ENCODE measurements at places on chromosomes 2 and 18.

DNA sequence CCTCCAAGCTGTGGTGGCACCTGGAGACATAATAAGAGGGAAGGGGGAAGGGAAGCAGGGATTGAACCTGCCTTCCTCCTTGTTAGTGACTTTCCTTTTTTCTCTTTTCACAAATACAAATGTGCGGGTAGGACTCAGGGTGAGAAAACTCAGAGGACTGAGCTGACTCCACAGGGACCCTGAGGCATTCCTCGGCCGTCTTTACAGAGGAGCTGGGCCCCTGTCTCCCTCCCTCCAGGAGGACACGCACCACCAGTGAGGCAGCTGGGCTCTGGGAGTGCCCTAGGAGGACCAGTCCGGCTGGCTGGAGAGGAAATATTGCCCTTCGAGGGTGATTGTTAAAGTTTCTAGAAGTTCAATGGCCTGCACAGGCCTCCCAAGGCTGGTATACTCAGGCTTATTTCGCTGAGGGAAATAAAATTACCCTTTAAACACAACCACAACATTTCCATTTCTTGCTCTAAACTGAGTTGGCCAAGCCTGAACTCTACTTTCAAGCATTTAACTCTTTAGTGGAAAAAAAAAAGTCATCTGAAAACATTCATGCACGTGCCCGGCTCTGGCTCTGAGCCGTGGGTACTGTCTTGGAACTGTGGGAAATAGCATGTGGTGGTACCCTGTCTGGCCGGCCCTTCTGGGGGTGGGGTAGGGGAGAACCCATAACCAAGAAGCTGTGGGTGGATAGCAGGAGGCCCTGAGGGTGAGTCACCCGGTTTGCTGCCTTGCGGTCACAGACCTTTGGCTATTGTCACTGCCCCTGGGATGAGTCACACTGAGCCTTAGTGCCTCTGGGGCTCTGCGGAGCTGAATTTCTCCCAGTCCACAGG is 116.0 kb downstream of the COPS8 start:
- DNase-seq = peak; percentile 87

DNA sequence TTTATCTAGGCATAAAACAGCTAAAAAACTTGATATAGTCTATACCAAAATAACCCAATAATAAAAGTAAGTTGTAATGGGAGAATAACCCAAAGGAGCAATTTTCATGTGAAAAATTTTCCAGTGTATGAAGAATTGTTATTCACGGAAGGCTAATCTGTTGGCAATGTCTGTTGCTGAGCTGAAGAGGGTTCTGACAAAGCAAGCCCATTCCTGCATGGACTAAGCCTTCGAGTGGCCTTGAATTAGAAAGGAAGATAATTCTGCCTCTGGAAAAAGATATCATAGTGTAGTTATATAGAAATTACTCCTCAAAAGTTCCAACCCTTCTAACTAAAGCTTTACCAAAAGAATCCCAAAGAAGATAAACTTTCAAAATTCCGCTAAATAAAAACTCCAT is 101.5 kb downstream of the MAP2 start:
- DNase-seq = no peak

- no peak for DNase-seq
Measured at GRCh38 chr2:64470071-64470470, 16.1 kb downstream of the LGALSL start.

GRCh38 chr2:215693193-215693998 is 257.5 kb upstream of the FN1 start:
- DNase-seq = peak; percentile 95

DNA sequence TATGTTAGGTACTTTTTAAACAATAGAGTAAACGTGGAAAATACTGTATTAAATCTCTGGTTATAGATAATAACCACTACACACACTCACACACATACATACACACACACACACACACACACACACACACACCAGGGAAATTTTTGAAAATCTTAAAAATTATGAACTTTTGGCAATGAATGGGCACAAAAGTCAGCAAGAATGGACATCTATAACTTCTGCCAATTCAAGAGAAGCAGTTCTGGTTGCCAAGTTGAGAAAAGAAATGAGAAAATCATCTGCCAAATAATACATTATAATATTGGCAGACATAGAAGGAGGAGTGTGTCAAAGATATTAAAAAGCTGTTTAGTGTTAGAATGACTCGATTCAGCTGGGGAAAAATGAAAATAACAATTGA is 42.9 kb upstream of the TMEM178A start:
- no peak for DNase-seq

DNA sequence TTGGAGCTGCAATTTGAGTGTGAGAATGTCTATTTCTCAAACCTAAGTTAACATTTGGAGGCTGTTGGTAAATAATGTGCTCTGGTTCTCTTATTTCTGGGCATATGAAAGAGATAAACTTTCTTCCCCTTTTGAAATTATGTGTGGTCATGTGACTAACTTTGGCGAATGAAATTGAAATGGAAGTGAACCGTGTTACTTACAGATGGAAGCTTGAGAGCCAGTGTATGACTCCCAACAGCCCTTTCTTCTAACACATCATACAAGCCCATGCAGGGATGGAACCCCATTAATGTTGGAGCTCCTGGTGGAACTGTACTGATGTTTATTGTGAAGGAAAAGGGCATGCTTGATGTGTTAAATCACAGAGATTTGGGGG is 725.8 kb downstream of the TSN start:
- DNase-seq = no peak

GRCh38 chr2:198757069-198757468 is 700.7 kb downstream of the SATB2 start:
- no peak for DNase-seq

DNA sequence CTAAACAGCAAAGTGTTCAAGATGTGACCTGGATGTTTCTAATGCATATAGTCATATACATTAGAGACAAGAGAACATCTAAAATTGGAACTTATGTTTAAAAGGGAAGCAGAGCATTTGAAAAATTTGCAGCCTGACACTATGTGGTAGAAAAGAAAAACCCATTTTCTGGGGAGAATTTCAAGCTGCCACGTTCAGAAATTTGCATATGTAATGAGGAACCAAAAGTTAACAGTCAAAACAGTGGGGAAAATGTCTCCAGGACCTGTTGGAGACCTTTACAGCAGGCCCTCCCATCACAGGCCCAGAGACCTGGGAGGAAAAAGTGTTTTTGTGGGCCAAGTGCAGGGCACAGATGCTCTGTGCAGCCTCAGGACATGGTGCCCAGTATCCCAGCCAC is 8.2 kb upstream of the TMEM18 start:
- DNase-seq = no peak

DNA sequence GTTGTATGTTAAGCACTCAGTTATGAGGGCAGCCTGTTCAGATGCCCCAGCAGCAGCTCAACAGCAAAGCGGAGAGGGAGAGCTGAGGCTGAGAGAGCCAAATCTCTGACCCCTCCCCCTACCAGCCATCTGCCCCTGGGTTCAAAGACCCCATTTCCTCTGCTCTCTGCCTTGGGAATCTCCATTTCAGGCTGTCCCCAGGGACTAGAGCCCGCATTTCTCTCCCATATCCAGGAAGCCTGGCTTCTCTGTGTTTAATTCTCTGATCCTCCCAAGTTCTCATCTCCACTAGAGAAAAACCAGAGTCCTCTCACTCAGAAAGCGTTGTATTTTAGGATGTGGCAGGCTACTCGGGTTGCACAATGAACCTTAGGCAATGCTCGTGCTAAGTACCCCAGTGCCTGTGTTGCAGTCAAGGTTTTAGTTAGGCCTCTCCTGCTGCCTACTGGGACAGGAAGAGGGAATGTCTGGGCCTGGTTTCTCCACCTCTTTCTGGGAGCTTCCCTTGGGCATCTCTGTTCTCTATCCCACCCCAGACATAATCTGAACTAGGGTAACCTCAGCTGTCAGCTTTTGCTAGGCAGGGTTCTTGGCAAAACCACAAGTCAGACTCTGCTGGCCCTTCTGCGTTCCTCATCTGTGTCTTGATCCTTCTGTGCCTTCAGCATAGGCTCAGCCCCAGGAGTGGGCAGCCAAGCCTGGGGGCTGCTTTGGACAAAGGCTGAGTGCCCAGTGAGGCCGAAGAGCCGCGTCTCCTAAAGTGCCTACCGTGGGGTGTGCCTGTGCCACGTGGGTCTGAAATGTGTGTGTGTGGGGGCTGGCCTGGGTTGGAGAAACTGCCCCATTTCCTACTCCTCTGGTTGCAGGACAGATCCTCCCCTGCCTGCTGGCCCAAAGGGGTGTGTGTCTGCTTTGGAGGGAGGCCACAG is 96.8 kb downstream of the STPG4 start:
- peak; percentile 54 for DNase-seq

DNA sequence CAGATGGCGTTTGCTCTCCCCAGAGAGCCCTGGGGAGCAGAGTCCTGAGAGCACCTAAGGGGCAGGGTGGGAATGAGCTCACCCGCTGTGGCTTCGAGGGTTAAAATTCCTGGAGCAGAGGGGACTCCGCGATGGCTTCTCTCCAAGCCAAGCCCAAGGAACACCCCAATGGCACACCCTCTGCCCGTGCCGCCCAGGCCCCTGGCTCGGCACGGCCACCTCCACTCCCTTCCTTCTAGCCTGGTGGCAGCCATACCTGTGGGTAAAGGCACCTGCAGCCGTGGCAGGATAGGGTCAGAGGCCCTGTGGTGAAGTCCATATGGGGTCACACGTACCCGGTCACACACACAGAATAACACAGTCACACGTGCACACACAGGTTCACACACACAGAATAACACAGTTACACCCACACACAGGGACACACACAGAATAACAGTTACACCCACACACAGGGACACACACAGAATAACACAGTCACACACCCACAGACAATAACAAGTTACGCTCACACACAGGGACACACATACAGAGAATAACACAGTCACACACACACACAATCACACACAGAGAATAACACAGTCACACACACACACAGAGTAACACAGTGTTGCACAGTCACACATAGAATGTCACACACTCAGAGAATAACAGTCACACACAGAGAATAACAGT is 50.5 kb downstream of the RAMP1 start:
- DNase-seq = no peak

DNA sequence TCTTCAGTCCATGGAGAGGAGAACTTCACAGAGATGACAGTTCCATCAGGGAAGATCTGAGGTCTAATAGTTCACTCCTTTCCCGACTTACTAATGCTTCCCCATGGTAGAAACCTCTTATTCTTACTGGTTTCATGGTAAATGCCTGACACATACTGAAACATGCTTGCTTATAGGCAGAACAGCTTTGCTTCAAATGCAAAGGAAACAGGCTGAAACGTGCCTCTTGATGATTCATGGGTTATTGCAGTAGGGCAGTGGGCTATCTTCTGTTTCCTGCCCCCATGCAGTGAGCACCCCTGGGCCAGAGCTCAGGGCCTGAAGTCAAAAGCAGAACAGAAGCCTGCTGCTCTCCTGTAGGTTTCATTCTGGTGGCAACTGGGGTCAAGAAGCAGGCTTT is 223.5 kb downstream of the RDH14 start:
- no peak for DNase-seq

- no peak for DNase-seq
Measured at GRCh38 chr2:79833235-79833878, 320.5 kb downstream of the CTNNA2 start.

GRCh38 chr18:47345291-47345690 is 93.8 kb upstream of the SKOR2 start:
- no peak for DNase-seq

DNA sequence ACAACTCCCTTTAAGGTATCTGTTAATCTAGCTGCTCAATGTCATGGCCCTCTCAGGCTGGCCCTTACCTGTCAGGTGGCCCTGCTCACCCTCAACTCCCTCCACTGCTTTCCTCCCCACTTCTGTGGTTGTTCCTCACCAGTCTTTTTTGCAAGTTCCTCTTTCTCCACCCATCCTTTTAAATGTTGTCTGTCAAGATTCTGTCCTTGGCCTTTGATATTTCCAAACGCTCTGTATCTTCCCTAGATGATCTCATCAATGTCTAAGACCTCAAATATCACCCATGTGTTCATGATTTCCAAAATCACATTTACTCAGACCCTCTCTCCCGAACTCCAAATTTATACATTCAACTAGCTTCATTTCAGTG is 3.5 kb downstream of the PTPN2 start:
- no peak for DNase-seq

- peak; percentile 71 for DNase-seq
Measured at GRCh38 chr2:100733391-100734187, 86.3 kb upstream of the NPAS2 start.

GRCh38 chr2:151937966-151938365 is 109.7 kb upstream of the ARL5A start:
- no peak for DNase-seq

DNA sequence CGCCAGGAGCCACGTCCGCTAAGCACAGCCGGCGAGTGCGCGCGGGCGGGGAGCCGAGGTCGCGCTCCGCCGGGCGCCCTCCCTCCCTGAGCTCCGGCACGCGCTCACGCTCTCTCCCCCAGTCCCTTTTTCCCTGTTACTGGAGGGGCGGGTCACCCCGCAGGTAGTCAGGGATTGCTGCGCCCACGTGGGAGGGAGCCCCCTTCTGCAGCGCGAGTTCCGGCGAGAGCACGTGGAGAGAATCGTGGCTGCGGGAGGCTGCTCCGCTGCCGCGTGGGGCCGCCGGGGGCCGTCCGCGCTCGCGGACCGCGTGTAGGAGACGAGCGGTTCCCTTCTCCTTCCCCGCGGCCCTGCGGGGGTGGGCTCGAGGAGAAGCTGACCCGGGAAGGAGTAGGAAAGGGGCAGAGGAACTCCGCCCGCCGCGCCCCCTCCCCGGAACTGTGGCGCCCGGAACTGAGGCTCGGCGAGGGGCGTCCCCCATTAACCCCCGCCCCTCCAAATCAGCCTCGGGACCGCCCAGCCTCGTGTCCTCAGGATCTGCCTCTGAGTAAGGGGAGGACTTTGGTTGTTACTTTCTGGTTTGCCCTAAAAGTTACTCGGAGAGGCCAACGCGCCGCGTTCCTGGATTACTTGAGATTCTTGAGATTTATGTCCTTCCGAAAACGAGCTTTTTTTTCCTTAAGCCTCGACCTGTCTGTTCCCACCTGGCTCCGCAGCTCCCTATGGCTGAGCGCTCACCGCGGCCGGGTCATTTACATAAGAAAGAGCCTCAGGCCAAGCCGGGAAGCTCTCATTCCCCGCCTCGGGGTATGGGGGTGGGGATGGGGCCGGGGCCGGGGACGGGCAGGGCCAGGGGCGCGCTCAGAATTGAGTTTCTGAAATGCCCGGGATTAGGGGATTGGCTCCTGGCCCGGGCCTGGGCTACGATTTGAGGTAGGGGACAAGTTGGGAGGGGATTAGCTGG is 1.1 kb downstream of the HK2 start:
- peak; percentile 51 for DNase-seq

GRCh38 chr18:75428490-75428889 is 987 bp upstream of the SMIM21 start:
- no peak for DNase-seq

GRCh38 chr2:159612255-159612901 is 4.0 kb downstream of the BAZ2B start:
- no peak for DNase-seq

GRCh38 chr2:195659982-195660890 is 3.2 kb downstream of the SLC39A10 start:
- DNase-seq = peak; percentile 70

All from fibroblast of skin of right biceps (primary cell).